Body of pancreas (tissue), 4 donors: ENCODE measurements at places on chromosomes 3 and 15. TPM values are rescaled to one million over a fixed set of nuclear protein-coding genes. Genes with fewer than 3 reads are reported as not detected.

- H3K27me3 ChIP-seq = no peaks in the 10 kb centered on the region
- H3K4me1 ChIP-seq = no peaks in the 10 kb centered on the region
- H3K4me3 ChIP-seq = no peak overlapping the region
- H3K36me3 ChIP-seq = no peaks in the 10 kb centered on the region
These were observed 84.9 kb downstream of the CGGBP1 start for GRCh38 chr3:87973906-87974305.

- no peak for DNase-seq
- H3K27me3 ChIP-seq = no peaks in the 10 kb centered on the region
- H3K4me3 ChIP-seq = no peak overlapping the region
- no peaks in the 10 kb centered on the region for H3K4me1 ChIP-seq
- H3K27ac ChIP-seq = no peak overlapping the region
These were observed 474.0 kb downstream of the FGF12 start for GRCh38 chr3:192253138-192253887.

- no peaks in the 10 kb centered on the region for H3K36me3 ChIP-seq
- H3K4me3 ChIP-seq = no peak overlapping the region
- H3K27me3 ChIP-seq = no peaks in the 10 kb centered on the region
- no peak for DNase-seq
- no peak overlapping the region for H3K27ac ChIP-seq
- no peaks in the 10 kb centered on the region for H3K4me1 ChIP-seq
These were observed 52.0 kb upstream of the CCNB2 start for GRCh38 chr15:59052915-59053407.

DNA sequence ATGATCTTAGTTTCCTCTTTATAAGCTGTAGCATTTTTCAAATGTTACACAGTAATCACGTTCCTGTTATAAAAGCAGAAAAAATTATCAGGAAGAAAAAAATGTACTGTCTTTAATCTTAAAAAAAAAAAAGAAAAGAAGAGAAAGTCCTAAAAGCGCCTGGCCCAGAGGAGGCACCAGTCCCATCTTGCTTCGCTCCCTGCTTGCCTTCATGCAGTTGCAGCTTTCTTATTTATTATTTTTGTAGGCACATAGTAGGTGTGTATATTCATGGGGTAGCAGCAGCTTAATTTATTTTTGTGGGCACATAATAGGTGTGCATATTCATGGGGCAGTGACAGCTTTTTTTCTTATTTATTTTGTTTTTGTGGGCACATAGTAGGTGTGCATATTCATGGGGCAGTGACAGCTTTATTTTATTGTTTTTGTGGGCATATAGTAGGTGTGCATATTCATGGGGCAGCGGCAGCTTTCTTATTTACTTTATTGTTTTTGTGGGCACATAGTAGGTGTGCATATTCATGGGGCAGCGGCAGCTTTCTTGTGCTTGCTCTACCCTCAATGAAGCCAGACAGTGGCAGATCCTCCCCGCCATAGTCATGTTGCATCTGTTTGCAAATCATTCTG, 5.5 kb upstream of the EHD4 start:
- H3K4me3 ChIP-seq = no peak overlapping the region
- peak; percentile 2 for DNase-seq
- no peak overlapping the region for H3K27ac ChIP-seq
- no peaks in the 10 kb centered on the region for H3K27me3 ChIP-seq

- no peaks in the 10 kb centered on the region for H3K36me3 ChIP-seq
- no peak overlapping the region for H3K4me3 ChIP-seq
- DNase-seq = no peak
- no peak overlapping the region for H3K27ac ChIP-seq
These were observed 95.1 kb downstream of the ATP1B3 start for GRCh38 chr3:141971571-141971970.

DNA sequence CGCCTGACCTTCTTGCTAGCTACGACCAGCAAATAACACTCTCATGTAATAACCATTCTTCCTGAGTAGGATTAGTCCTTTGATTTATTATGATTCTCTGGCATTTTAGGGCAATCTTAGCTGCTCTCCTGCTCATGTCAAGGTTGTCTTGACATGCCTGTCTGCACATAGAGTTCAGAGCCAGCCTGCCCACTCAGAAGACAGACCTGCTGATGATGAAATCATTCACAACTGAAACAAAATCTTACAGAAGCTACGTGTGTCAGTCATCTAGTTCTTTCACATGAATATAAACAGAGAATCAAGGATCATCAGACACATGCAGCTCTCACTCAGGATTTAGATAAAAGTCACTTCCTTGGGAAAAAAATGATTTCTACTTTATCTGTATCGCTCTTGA, 173.6 kb upstream of the LYSMD4 start:
- H3K27ac ChIP-seq = no peak overlapping the region
- DNase-seq = no peak
- H3K4me3 ChIP-seq = no peak overlapping the region

- H3K27ac ChIP-seq = no peak overlapping the region
- H3K36me3 ChIP-seq = no peaks in the 10 kb centered on the region
- H3K4me1 ChIP-seq = peaks cover 14% of the 10 kb centered on the region
- no peak overlapping the region for H3K4me3 ChIP-seq
These were observed 2.0 kb upstream of the TM6SF1 start for GRCh38 chr15:83105440-83105839.

DNA sequence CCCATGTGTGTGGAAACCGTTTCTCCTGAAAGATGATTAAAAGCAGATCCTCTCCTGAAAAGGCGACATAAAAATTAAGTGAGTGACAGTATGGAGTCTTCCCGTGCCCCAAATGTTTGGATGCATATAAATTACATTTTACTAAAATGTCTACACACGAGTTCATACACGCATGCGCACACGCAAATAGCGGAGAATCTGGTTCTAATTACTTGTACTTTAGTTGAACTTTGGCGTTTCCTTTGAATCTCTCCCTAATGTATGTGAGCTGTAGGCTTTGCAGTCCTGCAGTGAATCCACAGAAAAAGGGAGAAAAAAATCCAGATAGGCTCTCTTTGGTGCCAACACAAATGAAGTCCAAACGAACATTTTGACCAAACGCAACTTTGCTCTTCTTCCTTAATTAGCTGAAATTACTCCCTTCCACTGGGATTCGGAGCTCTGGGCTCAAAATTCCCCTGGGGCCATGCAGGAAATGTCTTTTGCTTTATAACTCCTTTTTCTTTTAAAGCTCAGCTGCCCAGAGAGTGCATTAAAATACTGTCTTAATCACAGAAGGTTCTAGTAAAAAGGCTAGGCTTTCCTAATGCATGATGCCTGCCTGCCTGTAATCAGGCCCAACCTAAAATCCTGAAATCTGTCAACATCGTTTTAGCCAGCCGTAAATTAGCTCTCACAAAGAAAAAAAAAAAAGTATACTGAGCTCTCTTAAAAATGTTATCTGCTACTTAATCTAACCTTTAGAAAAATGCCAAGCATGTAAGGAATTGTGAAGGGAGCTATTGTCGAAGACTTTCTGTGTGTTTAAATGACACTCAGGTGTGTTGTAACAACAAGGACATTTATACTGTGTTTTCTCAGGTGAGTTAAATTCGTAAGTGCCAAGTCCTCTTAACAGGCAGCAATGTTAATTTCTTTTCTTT, 26.2 kb downstream of the RARB start:
- H3K27me3 ChIP-seq = no peaks in the 10 kb centered on the region
- no peaks in the 10 kb centered on the region for H3K36me3 ChIP-seq
- peak overlapping the region; percentile 32 for H3K27ac ChIP-seq
- no peak for DNase-seq

DNA sequence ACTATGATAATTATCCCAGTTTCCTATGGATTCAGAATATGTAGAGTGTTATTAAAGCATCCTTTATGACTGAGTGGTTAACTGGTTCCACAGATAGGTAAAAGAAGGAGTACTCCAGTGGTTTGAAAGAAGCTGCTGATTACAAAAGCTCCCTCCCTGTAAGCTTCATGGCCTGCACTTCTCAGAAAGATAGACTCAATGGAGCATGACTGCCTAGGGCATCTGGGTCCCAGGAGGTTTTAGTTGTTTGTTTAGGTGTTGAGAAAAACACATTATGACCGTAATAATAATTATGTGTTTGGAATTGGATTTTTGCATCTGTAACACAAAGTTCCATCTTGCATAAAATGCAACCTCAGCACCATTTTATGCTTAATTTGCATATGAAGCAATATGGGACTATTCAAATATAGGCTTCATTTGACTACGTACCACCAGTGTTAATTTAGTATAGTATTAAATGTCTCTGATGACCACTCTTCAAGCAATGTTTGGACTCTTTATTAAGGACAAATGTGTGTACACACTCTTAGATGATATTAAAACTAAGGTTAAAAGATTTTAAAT, 121.1 kb downstream of the ROBO2 start:
- no peaks in the 10 kb centered on the region for H3K4me1 ChIP-seq
- H3K27ac ChIP-seq = no peak overlapping the region
- no peaks in the 10 kb centered on the region for H3K36me3 ChIP-seq
- no peak overlapping the region for H3K4me3 ChIP-seq
- H3K27me3 ChIP-seq = no peaks in the 10 kb centered on the region

DNA sequence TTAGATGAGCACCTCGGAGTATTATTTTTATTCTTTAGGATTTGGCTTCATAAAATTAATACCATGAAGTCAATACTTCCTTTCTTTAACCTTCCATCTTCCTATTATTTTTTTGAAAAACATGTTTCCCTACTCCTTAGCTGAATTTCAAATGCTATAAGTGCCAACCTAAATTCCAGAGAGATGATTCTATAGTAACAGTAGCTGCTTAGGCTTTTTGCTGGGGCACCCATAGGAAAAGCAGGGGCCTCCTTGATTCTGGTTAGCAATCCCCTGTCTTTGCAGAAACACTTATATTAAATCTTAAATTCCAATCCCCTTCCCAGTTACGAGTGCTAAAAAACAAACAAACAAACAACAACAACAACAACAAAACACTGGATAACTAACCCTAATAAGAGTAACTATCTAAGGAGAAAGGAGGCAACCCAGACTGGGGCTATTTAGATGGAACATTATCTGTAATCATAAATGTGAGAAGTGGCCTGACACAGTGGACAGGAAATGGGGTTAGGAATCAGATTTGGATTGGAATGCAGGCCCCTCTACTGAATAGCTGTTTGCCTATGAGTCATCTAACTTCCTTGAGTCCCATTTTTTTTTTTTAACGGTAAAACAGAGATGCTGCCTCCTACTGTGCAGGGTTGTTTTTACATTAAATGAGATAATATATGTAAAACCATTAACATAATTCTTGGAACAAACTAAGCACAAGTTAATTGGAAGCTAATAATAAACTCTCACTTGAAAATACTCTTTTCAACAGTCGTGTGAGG, 148.1 kb downstream of the WDR72 start:
- no peaks in the 10 kb centered on the region for H3K36me3 ChIP-seq
- H3K27ac ChIP-seq = no peak overlapping the region
- DNase-seq = no peak
- H3K4me1 ChIP-seq = no peaks in the 10 kb centered on the region
- no peaks in the 10 kb centered on the region for H3K27me3 ChIP-seq

ANKRD63 gene
- not detected for total RNA-seq

CPLX3 gene
- not detected for total RNA-seq
